ENCODE measurements at places on chromosomes 3 and 15.
A peak's percentile ranks its signal among the peaks of the same experiment; 100 is the strongest.

DNA sequence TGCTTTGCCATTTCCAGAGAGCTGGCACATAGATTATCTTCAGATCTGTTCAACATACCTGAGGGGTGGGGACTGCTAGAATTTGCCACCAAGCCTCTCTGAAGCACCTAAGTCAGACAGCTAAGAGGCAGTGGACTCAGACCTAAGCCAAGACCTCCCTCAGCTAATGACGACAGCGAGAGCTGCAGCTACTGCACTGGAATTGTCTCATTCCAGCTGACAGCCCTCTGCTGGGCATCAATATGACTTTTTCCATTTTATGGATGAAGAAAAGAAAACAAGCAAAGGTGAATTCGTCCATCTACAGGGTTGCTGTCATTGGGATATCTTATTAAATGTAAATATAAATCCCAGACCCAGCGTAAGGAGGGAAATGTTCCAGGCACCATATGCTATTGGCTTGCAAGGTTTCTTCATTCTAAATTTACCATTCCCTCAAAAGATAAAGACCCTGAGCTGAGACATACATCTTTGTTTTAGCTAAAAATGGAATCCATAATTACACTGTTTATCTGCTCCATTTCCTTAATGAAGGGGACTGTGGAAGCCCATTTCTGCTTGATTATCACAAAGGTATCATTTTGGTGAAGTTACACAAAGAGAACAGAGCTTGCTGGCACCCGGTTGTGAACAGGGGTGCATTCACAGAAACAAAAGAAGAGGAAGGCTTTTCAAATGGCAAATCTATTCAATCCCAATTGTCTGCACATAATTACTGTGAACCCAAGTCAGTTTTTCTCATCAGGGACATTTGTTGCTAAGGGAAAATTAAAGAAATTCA, 85.5 kb upstream of the LRTM1 start:
- DNase-seq: no peak

DNA sequence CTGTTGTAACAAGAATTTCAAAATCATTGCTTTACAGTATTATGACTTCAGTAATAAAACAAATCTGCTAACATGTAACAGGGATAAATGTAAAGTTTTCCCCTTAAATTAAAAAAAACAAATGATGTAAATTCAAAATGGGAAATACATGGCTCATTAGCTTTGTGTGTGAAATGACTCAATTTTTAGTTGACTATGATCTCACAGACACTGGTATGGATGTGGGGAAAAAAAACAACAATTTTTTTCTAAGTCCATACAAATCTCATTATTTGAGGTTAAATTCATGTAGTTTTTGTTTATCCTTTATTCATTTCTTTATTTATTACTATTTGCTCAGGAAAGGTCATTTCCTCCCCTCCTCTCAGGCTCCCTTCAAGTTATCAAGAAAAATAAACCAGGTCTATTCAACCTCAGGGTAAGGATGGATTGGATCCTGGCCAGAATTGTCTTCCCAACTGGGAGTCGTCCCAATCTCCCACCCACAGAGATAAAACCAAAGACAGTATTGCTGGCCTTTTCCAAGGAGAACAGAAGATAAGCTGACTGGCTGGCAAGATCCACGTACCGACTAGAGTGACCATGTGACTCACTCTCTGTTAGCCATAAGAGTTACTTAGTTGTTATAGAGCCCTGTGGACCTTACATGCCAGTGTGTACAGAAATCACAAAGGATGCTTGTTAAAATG, 373.3 kb downstream of the GAP43 start:
- no peak for DNase-seq

DNA sequence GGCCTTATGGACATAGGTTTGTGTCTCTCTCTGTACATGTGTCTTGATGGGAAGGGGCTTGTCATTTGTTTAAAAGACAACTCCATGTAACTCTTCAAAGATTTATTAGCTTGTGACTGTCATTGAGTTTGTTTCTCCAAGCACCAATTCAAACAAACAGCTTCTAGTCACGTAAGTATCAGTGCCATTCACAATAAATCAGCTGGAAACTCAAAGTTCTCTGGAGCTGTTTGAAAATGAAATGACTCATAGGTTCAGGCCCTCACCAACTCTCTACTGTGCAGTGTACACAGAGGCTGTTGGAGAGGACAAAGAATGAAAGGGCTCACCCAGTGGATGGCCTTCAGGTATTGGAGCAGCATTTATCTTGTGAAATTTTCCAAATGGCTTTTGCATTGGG, 476.3 kb downstream of the AGBL1 start:
- no peak for DNase-seq

GRCh38 chr3:124793054-124793739, 62.9 kb downstream of the UMPS start:
- DNase-seq: no peak

GRCh38 chr3:18061737-18062656, 319.6 kb upstream of the TBC1D5 start:
- DNase-seq: no peak

- no peak for DNase-seq
Measured at GRCh38 chr15:40290918-40291574, 8.2 kb upstream of the ANKRD63 start.

- no peak for DNase-seq
Measured at GRCh38 chr3:172211123-172211522, 171.7 kb downstream of the FNDC3B start.

GRCh38 chr15:83208367-83208661, 691 bp upstream of the HDGFL3 start:
- no peak for DNase-seq

- no peak for DNase-seq
Measured at GRCh38 chr3:11588338-11588737, 55.4 kb downstream of the VGLL4 start.

DNA sequence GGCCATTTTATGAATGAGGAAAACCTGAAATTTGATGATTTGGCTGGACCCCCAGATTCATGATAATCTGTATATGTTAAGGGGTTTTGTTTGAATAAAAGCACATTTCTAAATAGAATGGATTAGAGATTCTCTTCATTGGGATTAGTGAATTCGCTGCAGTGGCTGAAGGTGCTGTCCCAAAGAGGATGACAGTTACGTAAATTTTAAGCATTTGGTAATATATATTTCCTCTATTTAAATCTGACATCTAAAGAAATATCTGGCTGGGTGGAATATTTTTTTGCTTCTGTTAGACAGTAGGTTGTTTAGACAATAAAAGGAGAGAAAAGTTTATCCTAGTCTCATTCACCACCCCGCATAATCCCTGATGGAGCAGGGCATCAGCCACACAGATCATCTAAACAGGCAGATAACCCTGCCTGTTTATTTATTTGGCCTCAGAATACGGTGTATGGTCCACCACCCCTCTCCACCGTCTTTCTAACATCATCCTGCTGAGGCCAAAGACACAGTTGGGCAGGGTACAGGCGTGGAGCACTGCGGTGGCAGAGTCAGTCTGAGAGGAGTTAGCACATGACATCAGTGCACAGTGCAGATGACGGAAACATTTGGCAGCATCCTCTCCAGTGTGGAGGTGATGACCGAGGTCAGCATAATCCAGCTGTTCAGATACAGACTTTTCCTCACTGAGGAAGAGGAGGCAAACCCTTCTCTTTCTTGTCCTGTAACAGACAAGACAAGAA, 20.4 kb upstream of the NFKBIZ start:
- DNase-seq: peak; percentile 80

- no peak for DNase-seq
Measured at GRCh38 chr15:64813075-64813474, 12.4 kb downstream of the PIF1 start.

GRCh38 chr3:194001-194400, 2.6 kb upstream of the CHL1 start:
- DNase-seq: no peak

GRCh38 chr3:5205165-5205941, 17.8 kb downstream of the EDEM1 start:
- DNase-seq: no peak

- DNase-seq: no peak
Measured at GRCh38 chr15:89680282-89680873, 1.2 kb upstream of the PLIN1 start.

- DNase-seq: no peak
Measured at GRCh38 chr3:151796105-151796680, 17.7 kb upstream of the AADAC start.

GRCh38 chr15:71261909-71262308, 146.6 kb downstream of the THSD4 start:
- DNase-seq: no peak

- DNase-seq: no peak
Measured at GRCh38 chr3:100526613-100527346, 34.4 kb downstream of the TMEM45A start.

DNA sequence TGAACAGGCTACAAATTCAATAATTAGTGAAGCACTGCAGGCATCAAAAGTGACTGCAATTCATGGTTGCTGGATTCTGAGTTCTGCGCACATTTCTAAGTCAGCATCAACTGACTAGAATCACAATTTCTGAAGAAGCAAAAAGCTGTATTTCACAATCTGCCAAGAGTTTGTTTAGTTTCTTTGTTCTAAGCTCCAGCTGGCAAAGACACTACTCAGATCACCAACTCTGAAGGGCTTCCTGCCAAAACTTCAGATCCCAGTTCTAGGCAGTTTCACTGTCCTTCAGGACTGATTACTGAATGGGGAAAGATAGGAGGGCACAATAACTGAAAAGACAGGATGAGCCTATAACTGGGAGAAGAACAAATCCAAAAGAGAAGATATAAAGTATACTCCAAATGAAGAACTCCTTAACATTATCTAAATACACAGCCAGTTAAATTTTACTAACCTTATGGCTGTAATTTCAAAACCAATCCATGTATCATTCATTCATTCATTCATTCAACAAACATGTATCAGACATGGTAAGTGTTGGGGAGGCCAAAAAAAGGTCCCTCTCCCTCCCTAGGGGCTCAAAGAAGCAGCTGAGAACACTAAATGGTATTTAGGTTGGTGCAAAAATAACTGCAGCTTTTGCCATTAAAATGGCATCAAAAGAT, 17.1 kb downstream of the TJP1 start:
- DNase-seq: no peak

- no peak for DNase-seq
Measured at GRCh38 chr3:154849408-154849807, 230.7 kb upstream of the MME start.

DNA sequence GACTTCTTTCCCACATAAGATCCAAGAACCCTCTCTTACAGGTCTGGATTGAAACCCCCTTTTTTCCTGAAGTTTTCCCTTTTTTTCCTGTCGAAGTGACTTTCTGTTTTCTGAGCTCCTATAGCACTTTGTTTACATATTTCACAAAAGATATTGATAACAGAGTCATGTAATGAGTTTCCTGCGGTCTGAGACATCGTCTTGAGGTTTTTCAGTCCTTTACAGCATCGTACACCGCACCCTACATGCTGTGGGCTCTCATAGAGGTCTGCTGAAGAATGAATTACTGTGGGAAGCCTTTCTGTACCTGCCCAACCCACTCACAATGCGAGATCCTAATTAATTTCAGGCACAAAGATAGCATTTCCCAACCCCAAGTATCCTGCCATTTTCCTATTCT, 53.1 kb downstream of the MCF2L2 start:
- no peak for DNase-seq

DNA sequence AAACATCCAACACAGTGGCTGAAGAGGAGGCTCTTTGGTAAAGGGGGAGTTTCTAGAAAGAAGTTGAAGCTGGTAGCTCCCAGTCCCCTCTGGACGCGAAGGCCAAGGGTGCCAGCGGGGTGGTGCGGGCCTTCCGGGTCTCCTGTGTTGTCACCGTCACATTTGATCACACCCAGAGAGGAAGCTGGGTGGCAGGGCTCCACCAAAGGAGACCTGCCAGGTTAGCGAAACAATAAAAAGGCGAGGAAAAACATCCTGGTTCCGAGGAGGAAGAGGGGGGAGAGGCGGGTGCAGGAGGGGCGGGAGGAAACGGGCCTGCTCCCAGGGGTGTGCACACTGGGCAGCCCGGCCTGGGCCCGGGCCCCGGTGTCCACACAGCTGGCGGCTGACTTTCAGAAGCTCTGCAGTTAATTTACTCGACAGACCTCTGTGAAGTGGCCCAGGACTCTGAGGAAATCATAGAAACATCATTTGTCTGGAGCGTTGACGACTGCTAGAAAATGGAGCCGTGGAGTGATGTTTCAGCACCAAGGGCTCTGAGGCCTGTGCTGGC, 12.1 kb downstream of the HEG1 start:
- no peak for DNase-seq

DNA sequence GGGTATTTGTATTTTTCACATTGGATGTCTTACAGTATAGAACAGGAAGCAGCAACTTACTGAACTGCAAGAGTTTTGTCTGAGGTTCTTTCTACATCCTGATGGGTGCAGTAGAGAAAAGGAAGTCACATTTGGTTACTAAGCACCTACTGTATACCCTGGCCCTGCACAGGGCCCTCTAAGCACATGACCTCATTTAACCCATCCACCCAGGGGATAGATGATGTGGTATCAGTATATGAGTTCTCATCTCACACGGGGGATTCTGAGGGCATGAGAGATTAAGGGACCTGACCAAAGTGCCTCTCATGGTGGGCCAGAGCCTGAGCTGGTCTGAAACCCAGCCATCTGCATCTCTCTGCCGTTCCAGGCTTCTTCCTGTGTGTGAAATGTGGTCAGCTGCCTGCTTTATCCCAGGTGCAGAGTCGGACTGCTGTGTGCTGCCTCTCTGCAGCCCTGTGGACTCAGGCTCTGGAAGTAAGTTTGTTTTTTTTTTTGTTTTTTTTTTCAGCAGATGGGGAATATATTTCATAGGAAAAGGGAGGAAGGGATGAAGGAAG, 17.9 kb downstream of the SLC6A11 start:
- DNase-seq: no peak

GRCh38 chr3:30691944-30692343, 85.5 kb downstream of the TGFBR2 start:
- DNase-seq: no peak

GRCh38 chr15:40770147-40770721, 454 bp downstream of the C15orf62 start:
- DNase-seq: peak; percentile 58

GRCh38 chr3:81744366-81744765, 17.1 kb downstream of the GBE1 start:
- DNase-seq: no peak

DNA sequence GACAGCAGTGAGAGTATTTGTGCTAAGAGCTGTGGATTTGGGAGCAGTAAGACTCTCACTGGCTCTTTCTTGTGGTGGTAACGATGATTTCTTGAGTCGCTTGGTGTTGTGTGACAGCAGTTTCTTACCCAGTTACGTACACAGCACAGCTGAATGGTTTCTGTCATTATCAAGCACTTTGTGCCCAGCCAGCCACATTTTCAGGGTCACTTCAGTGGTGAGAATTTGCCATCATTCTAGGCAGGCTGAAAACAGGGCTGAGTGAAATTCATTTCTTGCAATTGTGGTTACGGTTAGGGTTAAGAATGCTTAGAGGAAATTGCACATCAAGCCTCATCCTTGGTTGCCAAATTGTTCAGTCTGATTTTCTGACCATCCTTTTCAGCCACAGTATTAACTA, 130.1 kb downstream of the RYR3 start:
- DNase-seq: no peak

DNA sequence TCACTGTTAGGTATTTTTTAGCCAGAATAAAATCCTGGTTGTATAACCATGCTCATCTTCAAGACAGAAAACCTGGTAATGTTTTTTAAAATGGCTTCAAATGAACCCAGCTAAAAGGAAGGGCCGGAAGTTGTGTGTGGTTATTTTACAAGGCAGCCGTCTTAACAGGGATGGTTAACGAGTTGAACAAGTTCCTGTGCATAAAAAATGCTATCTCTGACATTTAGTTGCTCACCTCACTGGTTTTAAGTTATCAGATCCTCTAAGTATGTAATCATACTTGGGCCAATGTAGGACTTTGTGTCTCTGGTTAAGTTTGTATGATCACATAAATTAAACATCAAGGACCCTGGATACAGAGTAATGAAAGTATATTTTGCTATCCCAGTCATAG, 2.1 kb downstream of the ATP11B start:
- peak; percentile 71 for DNase-seq

GRCh38 chr15:78259232-78259631, 5.1 kb upstream of the DNAJA4 start:
- no peak for DNase-seq
